ENCODE measurements at places on chromosomes 7 and 10.

DNA sequence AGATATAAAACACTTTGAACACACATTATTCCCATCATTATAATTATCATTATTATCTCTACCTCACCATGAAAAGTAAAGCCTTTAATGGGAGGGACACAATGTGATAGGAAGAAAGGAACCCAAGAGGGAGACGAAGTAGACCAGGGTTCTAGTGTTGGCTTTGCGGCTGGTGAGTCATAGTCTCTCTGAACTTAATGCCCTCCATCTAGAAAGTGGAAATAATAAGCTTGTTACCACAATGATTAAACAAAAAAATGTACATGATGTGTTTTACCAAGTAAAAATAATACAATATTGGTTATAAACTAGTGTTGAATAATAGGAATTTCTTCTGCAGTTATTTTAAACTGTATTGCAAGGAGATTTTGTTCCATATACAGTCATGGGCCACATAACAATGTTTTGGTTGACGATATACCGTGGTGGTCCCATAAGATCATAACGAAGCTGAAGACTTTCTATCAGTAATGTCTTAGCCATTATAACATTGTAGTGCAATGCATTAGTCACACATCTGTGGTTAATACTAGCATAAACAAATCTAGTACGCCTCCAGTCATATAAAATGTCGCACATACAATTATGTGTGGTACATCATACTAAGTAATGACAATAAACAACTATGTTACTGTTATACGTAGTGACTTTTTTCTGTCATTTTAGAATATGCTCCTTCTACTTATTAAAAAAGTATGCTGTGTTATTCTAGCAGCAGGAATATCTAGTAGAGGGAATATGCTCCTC is 450.6 kb upstream of the SORCS1 start:
- DNase-seq = no peak

DNA sequence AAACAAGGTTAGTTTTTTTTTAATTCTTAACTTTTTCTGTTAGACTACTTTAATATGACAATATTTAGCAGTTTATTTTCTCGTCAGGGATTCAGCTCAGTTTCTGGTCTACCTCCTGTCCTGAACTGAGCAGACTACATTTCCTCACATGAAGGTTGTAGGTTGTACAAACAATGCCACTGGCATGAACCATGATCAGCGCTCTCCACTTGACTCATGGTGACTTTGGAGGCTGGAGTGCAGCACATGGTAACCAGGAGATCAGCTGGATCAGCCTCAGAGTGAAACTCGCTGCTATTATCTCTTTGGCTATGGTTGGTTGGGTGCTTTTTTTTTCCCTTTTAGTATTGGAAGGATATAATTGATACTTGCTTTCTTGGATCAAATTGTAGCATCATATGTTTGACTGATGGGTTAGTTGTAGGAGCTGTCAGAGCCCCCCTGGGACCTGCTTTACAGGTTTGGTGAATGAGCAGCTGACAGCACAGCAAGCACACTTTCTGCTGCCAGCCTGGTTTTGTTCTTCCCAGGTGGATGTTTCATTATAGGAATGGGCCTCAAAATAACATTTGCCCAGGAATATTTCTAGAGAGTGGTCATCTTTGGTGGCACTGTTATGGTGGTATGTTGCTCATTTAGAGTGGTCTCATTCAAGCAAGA is 556.4 kb downstream of the AUTS2 start:
- DNase-seq = no peak

- DNase-seq = no peak
Observed at GRCh38 chr10:16049050-16049449, 188.7 kb upstream of the MINDY3 start.

DNA sequence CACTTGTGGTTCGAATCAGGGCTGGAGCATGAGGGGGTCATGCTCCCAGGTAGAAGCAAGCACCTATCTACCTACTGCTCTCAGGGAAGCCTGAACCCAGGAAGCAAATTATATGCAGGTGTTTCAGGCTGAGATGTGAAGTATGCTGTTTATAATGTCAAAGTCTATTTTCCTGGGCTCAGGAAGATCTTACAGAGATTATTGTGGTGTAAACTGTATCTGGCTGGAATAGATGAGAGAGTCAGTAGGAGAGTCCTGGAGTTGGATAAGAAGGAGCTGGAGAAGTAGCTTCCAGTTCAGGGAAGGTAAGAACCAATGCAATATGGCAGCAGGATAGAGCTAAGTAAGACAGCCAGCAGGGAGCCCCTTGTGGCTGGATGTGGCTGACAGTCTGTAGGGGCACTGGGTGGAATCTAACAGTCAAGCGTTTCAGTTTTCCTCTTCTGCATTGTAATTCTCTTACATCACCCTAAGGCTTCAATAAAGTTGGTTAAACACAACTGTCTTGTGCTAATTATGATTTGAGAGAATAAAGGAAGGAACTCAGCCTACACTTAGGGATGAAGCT is 105.9 kb upstream of the EEPD1 start:
- no peak for DNase-seq

DNA sequence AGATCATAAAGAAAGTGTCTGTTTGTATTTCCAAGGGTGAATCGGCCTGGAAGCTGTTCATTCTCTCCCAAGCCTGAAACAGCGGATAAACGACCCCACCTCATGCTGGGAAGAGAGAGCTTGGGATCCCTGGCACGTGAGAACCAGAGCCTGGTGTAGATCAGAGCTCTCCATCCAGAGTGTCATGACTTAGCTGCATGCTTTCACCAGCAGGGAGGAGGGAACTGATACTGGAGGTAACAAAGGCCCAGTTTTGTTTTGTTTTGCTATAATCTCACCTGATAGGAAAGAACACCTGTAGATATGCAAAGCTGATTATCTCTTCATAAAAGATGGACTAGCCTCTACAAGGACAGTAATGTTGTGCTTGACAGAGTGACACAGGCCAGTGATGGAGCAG is 236.6 kb downstream of the POM121L12 start:
- no peak for DNase-seq

DNA sequence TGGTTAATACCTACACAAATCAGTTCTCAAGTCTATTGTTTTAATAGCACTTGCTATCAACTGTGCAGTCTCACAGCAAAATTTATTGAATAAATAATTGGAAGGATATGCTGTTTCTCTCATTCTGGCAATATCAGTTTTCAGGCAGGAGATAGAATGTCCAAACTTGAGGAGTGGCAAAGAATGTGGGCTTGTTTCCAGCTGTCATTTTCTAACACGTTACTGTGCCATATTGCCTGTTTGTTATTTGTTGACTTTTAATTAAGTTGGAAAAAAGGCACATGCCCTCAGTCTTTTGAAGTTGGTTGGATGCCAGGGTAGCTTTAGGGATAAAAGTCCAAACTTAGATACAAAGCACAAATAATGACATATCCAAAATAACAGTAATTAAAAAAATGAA is 52.2 kb downstream of the MAGI2 start:
- no peak for DNase-seq

GRCh38 chr7:159231017-159231416 is 86.3 kb upstream of the VIPR2 start:
- DNase-seq = no peak

- DNase-seq = no peak
Observed at GRCh38 chr7:17526621-17527020, 228.2 kb downstream of the AHR start.

- DNase-seq = no peak
Observed at GRCh38 chr7:71768450-71768849, 636.5 kb downstream of the GALNT17 start.

GRCh38 chr10:8416192-8416701 is 361.8 kb downstream of the GATA3 start:
- no peak for DNase-seq

- peak; percentile 33 for DNase-seq
Observed at GRCh38 chr10:47438857-47439474, 44.9 kb downstream of the ANXA8 start.

DNA sequence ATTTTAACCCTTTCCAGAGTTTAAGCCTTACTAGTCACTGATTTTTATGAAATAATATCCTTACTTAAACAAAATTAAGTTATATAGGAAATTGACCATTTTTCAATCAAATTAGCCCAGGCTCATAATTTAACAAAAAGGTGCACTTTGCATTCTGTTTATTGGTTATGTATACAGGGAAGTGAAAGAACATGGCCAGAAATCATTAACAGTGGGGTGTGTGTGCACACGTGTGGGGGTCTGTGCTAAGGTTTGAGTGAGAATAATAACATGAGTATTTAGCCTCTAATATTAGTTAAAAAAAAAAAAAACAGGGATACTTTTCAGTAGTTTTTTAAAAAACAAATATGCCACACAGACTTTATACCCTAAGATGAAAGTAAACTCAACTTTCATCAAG is 510.5 kb upstream of the PFKP start:
- DNase-seq = no peak

GRCh38 chr10:8102708-8103401 is 48.4 kb downstream of the GATA3 start:
- DNase-seq = no peak

GRCh38 chr7:6197801-6198551 is 74.4 kb downstream of the CYTH3 start:
- DNase-seq = no peak

DNA sequence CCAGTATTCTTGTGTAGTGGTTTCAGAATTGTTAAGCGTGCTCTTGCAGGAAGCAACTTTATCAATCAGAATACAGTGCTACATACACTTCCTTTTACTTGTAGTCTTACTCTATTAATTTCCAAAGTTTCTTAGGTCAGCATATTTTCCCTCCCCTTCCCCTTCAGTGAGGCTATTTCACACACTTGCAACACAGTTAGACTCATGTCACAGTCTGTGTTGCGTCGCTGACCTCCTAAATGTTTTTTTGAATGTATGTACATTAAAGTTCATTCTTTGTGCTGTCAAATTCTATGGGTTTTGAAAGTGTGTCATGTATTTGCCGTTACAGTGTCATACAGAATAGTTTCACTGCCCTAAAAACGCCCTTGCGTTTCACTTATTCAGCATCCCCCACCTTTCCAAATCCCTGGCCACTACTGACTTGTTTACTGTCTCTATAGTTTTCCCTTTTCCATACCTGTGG is 5.4 kb upstream of the HKDC1 start:
- no peak for DNase-seq

- no peak for DNase-seq
Observed at GRCh38 chr10:77253147-77253545, 384.5 kb downstream of the KCNMA1 start.

DNA sequence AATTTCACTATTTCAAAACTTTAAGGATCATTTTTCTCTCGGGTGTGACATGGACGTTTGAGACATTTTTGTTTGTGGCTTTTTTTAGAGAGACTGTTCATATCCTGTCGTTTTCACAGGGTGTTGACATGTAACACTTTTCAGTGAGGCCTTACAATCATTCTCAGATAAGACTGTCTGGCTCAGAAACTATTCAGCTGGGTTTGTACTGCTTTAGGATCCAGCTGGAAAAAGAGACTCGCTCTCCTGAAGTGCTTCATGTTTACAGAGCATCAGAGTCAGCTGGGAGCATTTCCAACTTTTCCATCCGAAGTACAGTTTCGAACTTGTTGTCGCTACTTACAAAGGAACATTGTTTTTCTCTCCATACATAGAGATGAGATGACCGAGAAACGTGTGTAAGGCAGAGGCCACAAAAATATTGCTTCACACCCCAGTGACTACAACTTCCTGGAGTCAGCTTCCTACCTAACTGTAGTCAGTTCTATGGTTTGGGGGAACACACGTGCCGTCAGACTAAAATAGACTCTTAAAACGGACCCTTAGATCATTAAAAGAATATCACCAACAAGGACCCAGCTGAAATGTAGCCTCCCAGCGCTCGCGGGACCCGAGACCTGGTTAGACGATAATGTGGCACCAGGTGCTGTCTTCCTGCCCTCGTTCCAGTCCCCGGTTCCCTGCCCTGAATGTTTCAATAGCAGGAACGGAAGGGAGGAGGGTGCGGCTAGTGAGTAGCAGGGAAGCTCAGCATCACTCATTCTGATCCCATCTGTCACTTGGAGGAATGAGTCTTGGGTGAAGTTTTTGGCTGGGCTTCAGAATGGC is 78.0 kb downstream of the MKI67 start:
- DNase-seq = no peak

- no peak for DNase-seq
Observed at GRCh38 chr10:11828682-11829284, 5.6 kb downstream of the PROSER2 start.

DNA sequence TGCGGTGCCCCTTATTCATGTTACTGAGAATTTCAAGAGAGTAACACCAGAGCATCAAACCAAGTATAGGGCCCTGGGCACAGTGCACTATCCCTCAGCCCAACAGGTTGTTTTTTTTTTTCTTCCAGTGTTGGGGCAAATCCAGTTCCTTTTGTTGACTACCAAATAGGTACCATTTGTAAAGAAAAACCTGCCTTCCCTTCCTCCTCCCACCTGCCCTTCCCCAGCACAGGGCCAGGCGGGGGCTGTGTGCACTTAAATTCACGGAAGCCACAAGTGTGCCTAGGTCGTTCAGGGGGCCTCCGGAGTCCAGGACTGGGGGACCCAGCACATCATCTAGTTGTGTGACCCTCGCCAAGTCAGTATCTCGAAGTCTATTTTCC is 595 bp upstream of the SFXN4 start:
- DNase-seq = no peak

GRCh38 chr7:151432658-151433521 is 7.1 kb downstream of the CRYGN start:
- no peak for DNase-seq

DNA sequence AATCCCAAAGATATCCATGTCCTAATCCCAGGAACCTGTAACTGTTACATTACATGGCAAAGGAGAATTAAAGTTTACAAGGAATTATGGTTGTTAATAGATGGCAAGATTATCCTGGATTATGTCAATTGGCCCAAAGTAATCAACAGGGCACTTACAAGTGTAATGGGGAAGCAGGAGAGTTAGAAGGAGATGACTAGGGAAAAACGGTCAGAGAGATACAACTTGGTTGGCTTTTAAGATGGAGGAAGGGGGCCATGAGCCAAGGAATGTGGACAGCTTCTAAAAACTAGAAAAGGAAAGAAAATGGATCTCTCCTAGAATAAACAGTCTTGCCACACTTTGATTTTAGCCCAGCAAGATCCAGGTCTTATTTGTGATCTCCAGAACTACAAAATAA is 3.3 kb downstream of the JMJD1C start:
- DNase-seq = no peak

DNA sequence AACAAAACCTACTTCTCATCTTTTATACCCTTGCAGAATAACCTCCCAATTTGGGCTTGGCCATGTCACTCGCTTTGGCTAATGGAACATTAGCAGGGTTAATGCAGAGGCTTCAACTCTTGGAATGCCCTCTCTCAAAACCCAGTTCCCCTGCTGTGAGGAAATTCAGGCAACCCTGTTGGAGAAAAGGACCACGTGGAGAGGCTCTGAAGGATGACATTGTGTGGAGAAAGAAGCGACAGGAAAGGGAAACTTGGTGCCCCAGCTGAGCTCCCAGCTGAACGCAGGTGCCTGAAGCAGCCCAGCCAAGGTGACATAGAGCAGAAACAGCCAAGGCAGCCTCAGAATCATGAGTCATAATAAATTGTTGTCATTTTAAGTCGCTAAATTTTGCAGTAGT is 214.2 kb upstream of the GHITM start:
- peak; percentile 37 for DNase-seq

- DNase-seq = no peak
Observed at GRCh38 chr10:129122846-129123245, 344.2 kb upstream of the MGMT start.

GRCh38 chr7:99631295-99632109 is 14.8 kb downstream of the ZSCAN25 start:
- DNase-seq = no peak

- no peak for DNase-seq
Observed at GRCh38 chr7:126398851-126399529, 853.8 kb downstream of the GRM8 start.

GRCh38 chr7:124029396-124030188 is 3.3 kb downstream of the TMEM229A start:
- DNase-seq = no peak

- DNase-seq = no peak
Observed at GRCh38 chr7:66913118-66914037, 7.6 kb upstream of the TMEM248 start.

GRCh38 chr7:158973440-158973839 is 117.1 kb downstream of the DYNC2I1 start:
- DNase-seq = no peak

Measured in iPS DF 6.9 (cell line).